CD4-positive, alpha-beta T cell (primary cell): ENCODE measurements at places on chromosomes 12 and 14.

- DNase-seq, result peak; percentile 91
Measured at GRCh38 chr12:46370792-46371717, 1.5 kb downstream of the SLC38A2 start.

GRCh38 chr12:22083167-22083566 is 37.1 kb downstream of the CMAS start:
- peak; percentile 51 for DNase-seq

DNA sequence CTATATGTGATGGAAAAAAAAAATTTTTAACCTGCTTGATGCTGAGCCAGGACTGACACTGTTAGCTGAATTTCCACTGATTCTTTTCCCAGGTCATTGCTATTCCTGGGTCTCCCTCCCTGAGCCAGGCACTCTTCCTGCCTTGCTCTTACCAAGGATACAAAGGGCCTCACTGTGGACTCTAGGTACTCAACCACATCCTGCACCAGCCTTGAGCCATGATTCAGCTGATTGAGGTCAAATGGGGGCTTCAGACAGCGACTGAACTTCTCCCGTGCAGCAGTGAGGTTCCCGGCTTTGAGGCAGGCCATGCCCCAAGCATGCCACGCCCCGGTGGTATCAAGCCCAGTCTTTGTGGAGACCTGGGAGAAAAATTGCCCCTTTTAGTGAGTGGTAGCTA is 54.3 kb downstream of the ZFYVE26 start:
- no peak for DNase-seq

DNA sequence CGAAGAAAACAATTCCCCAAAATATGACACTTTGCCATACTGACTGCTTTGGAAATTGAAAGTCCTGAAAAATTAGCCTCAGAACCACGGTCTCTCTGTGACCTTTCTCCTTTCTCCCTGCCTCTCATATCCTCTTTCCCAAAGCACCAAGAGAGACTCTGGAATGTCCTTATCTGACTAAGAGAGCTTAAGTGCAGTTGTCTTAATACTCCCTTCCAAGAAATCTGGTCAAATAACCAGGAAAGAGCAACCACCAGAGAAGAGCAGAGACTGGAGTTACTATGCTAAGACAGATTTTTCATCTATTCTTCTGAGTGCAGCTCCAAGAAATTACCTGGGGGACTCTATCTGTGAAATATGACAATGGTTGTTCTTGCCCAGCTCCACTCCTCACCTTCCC is 10.5 kb upstream of the BTG1 start:
- no peak for DNase-seq

GRCh38 chr12:11209113-11209512 is 22.4 kb upstream of the TAS2R42 start:
- no peak for DNase-seq

GRCh38 chr12:12365931-12366431 is 9.1 kb downstream of the BORCS5 start:
- DNase-seq, result no peak

DNA sequence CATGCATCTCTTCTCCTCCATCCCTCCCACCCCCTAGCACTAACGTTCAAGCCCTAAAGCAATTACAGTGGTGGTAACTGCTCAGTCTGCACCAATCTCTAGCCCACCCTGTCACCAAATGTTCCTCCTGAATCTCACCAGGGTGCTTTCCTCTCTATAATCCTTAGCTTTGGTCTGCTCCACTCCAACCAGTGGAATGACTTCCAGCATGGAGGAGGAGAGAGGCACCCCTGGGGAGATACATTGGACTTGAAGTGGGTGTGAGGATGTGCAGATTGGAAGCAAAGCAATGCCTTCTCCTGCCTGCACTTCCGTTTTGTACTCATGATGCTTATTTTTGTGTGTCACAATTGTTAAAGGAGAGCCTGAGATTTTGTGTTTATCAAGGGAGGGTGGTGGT is 24.1 kb upstream of the RPS6KA5 start:
- no peak for DNase-seq

GRCh38 chr14:74558655-74559054 is 53.4 kb downstream of the LTBP2 start:
- DNase-seq, result no peak

GRCh38 chr14:105908481-105908911 is 382.1 kb downstream of the TMEM121 start:
- no peak for DNase-seq

DNA sequence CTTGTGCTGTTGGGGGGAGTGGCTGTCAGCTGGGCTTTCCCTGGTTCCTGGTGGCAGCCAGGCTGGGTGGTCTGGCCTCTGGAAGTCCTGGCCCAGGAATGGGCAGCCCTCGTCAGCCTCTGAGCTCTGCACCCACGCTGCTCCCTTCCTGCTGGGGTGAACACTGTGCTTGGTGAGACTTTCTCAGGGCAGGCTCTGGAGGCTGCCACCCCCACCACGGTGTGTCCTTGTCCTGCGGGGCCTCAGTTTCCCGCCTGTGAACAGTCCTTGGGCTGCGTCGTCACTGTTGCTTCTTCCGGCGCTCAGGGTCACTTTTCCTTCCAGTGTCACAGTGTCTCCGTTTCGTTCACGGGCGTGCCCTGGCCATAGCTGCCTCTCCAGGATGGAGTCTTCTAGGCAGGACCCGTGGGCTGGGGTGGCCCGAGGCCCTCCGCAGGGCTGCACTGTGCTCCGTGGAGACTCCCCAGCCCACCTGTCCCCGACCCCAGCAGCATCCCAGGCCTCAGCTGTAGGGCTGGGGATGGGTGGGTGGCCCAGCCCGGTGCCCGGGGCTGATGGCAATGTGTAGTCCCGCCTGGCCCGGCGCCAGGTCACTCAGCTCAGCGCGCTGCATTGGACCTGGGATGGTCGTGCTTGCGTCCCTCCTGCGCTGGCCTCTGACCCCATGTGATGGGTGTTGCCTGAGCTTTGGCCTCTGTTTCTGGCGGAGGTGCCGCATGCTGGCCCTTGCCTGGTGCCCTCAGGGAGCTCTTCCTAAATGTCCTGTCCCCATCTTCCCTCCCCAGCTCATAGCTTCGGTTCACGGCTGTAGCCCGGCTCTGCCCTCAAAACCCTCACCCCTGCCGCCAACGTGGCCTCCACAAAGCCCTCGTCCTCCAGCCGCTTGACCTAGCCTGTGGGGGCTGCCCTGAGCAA is 6.8 kb downstream of the KIF26A start:
- no peak for DNase-seq

- no peak for DNase-seq
Measured at GRCh38 chr14:90288651-90289355, 32.5 kb downstream of the PSMC1 start.

DNA sequence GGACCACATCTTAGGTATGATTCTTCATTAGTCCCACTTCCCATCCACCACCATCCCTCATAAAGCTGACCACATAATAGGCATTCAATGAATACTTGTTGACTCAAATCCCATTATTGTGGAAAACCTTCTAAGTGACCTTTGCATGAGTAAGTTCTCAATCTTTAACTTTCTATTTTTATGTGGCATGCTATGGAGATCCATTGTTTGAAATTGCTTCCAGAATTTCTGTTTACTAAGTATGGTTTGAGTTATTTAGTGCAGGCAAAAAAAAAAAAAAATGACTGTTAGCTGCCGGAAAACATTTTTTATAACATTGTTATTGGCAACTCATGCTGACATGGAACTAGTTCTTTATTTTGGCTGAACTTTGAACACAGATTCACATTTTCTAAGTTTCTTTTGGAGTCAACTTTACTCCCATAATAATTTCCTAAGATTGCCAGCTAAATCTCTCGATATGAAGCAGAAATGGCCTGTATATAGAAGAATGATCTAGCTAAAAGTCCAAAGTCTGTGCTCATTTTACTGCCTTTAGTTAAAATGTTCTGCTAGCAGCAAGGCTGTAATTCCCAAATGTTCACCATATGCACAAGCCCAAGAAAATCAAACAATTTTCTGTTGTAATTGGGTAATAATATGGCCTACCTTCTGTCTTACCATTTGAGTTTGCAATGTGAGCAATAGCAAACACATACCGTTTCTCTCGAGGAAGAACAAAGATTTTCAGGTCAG is 77.9 kb downstream of the PTGER2 start:
- no peak for DNase-seq

DNA sequence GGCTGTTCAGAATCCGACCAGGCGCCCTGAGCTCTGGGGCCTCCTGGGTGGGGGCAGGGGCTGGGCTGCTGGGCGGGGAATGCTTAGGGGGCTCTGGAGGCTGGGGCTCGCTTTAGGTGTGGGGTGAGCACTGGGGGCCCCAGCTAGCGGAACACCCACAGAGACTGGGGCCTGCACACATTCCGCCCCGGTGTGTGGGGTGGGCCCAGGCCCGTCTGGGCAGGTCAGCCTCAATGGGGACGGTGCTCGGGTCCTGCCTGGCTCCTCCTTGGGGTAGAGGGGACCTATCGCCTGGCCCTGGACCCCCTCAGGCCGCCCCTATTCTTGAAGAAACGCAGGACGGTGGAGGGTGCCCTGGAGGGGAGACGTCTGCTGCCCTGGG is 364.8 kb downstream of the TMEM121 start:
- DNase-seq, result no peak

- DNase-seq, result no peak
Measured at GRCh38 chr12:90151491-90152015, 442.9 kb upstream of the ATP2B1 start.

GRCh38 chr14:104882325-104882973 is 17.4 kb downstream of the CEP170B start:
- DNase-seq, result no peak

- no peak for DNase-seq
Measured at GRCh38 chr12:88381466-88381865, 198.8 kb downstream of the KITLG start.

- no peak for DNase-seq
Measured at GRCh38 chr12:52216807-52217206, 16.2 kb upstream of the KRT7 start.

DNA sequence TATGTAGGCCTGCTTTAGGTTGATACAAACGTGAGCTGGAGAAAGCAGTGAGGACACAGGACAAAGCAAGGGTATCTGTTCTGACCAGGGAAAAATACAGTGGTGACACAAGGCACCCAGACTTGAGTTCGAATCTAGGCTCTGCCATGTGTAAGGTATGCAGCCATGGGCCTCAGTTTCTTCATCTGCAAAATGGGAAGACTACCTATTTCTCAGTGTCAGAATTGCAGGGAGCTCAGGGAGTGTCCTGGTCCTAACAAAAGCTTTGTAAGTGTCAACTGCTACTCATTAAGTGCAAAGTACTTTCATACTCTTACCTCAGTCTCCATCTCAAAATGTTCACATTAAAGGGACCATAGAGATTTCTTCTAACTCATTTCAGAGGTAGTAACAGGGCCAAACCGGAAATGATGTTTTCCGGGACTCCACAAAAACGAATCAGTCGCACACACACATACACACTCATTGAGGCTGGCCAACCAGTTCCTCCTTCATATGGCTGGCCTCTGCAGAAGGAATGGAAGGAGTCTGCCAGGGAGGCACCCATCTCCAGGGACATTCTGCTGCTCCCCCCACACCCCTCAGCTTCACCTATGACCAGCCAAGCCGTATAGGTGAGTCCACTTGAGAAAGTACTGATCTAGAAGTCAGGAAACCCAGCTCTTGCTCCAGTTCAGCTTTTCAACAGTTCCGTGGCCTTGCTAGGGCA is 7.8 kb downstream of the CTDSP2 start:
- no peak for DNase-seq

DNA sequence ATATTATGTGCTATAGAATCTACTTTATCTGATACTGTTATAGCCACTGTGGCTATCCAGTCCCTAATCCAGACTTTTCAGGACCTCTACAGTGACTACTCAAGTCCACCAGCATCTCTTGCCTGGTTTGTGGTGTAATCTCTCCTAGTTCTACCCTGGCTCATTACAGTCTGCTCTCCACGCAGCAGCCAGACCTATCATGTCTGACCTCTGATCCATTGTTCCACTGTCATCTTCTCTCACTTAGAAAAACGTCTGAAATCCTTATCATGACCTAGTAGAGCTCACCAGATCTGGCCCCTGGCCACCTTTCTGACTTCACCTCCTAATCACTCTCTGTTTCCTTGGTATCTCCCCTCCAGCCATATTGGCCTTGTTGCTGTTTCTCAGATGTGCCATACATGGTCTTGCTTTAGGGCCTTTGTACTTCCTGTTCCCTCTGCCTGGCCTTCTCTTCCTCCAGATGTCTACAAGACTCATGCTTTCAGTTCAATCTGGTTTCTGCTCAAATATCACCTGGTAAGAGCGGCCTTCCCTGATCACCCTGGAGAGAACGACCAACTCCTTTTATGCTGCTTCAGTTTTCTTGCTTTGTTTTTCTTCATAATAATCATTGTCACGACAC is 475.5 kb downstream of the AACS start:
- no peak for DNase-seq

DNA sequence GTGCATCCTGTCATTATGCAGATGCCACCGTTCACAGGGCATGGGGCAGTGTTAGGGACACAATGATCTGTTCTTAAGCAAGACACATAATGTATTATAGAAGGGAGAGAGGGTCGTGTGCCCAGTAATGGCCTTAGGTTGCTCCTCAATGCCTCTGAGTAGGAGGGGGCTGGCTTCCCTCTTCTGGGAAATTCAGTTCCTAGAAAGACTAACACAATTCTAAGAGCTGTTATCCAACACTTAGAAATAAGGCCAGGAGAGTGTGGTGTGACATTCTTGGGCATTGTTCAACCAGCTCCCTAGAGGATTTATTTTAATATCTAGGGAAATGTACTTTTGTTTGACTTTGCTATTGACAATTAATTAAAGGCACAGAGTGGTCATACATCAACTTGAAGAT is 118.5 kb downstream of the ADCK1 start:
- DNase-seq, result no peak

- no peak for DNase-seq
Measured at GRCh38 chr12:104505095-104505818, 48.5 kb downstream of the CHST11 start.

- DNase-seq, result no peak
Measured at GRCh38 chr14:64246688-64247087, 47.5 kb downstream of the ESR2 start.

GRCh38 chr14:23125011-23125410 is 6.0 kb upstream of the CEBPE start:
- DNase-seq, result no peak

DNA sequence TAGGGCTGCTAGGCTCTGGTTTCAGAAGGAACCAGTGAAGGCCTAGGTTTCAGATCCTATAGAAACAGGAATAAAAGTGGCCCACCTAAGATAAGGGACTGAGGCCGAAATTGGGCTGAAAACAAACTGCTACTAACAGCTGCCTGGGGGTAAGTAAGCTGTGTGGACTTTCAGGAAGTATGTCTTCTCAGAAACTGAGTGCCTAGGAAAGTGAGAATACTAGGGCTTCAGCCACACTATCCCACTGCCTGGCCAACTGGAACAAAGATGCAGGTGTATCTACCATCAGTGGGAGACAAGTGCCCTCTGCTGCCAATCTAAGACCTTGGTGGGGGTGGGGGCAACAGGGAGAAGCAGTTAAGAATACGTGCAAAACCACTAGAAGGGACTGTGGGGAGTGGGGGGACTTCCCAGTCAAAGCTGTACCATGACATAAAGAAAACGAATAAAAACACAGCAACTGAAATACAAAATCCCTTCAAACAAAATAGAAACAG is 82.5 kb downstream of the MED13L start:
- peak; percentile 33 for DNase-seq

- no peak for DNase-seq
Measured at GRCh38 chr14:101727611-101728366, 33.7 kb upstream of the PPP2R5C start.

- no peak for DNase-seq
Measured at GRCh38 chr12:10847744-10848143, 1.5 kb downstream of the PRR4 start.

- no peak for DNase-seq
Measured at GRCh38 chr14:33993246-33993645, 42.4 kb upstream of the EGLN3 start.
